ENCODE measurements at places on chromosomes 6 and 20.

DNA sequence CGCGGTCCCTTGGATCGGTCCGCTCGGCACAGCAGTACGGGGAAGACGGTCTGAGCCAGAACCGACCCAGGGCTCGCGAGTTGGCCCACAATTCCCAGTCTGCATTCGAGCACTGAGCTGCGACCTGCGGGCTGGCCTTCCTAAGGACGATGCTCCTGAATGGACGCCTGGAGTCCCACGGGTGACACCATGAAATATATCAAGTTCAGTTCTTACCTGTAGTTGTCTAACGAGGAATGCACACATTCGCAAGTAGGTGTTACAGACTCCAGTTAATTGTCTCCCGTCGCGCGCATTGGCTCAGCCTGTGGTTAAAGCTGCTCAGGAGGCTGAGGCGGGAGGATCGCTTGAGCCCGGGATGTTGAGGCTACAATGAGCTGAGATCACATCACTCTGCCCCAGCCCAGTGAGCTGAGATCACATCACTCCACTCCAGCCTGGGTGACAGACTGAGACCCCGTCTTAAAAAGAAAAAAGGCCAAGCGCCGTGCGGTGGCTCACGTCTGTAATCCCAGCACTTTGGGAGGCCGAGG is 802 bp downstream of the PEX7 start:
- DNase-seq: no peak

GRCh38 chr20:47610247-47610944 is 108.7 kb downstream of the NCOA3 start:
- DNase-seq: no peak

DNA sequence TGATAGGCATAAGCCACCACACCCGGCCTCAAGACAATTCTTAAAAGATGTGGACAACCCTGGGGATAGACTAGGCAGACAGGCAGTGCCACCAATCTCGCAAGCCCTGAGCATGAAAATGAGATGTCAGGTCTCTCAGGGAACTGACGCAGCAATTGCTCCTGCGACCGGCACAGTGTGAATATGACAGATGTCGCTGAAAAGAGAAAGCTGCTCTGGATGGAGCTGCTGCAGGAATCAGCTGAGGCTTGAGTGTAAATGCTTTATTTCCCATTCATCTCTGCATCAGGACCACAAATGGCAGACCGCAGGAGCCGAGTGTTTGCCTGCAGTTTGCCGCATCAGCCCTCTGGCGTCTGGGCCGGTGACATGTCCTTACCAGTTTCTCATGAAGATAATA is 68.4 kb downstream of the TFAP2C start:
- DNase-seq: no peak

- DNase-seq: no peak
These were observed 37.1 kb downstream of the TNFAIP3 start for GRCh38 chr6:137903933-137904821.

DNA sequence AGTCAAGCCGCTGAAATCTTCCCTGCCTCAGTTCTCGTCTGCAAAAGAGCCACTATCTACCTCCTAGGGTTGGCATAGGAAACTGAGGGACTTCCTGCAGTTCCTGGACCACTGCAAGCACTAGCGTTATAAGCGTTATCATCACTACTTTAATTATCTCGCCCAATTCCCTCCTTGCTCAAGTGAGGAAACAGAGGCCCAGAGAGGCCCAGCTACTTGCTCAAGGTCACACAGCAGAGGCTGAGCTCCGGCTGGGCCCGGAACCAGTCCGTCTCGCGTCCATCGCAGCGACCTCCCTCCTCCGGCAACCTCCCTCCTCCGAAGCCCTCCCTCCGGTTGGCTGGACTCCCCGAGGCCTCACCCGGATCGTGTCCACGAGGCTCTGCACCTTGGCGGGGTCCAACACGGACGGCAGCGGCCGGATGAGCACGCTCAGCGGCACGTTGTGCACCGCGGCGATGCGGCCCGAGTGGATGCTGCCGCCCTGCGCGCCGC is 338 bp downstream of the SRXN1 start:
- peak; percentile 64 for DNase-seq

DNA sequence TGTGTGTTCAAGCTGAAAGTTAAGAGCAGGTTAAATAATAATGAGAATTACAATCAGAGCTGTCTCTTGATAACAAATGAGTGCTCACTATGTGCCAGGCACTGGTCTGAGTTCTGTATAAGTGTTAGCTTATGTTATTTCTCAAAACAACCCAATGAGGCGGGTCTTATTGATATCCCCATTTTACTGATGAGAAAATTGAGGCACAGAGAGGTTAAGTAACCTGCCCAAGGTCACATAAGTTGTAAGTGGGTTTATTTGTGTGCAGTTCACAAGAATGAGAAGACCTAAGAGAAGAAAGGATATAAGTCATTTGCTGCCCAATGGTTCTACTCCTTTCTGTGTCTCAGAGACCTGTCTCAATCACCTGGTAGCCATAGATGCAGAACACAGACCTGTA is 34.1 kb upstream of the ARMH2 start:
- DNase-seq: no peak

- DNase-seq: no peak
These were observed 296.2 kb downstream of the NRN1 start for GRCh38 chr6:5710516-5710915.

DNA sequence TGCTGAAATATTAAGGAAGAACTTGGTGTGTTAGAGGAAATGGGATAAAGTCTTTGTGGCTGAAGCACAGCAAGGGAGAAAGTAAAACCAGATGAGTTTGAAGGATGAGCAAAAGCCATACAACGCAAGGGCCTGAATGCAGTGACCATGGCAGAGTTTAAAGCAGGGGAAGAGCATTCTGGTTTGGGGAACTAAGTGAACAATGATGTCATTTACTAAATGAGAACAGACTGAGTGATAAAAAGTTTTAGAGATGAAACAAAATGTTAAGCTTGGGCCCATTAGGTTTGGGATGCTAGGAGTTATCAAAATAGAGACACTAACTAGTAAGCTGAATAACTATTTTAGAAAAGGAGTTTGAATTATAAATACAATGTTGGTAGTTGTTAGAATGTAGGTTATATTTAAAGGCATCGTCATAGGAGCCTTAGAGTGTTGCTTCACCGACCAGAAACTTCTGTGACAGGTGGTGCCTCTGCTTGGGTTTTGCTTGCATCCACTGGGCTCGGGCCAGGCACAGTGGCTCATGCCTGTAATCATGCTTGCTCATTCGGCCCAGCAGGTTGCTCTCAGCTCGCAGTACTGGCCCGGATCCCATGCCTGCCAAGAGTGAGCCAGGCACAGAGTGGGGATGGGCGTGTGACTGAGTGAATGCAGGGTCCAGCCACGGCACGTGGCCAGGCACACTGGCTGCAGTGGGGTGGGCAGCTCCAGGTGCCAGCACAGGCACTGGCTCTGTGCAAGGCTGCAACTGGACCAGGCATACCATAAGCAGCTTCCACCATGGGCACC is 37.4 kb upstream of the OPRM1 start:
- DNase-seq: no peak

GRCh38 chr6:83511901-83512681 is at the start of gene PRSS35:
Gene PRSS35, plus strand, starts transcription at chr6:83512534. Its CDS starts 10,908 bp downstream, at chr6:83523442.
- DNase-seq: peak; percentile 79

DNA sequence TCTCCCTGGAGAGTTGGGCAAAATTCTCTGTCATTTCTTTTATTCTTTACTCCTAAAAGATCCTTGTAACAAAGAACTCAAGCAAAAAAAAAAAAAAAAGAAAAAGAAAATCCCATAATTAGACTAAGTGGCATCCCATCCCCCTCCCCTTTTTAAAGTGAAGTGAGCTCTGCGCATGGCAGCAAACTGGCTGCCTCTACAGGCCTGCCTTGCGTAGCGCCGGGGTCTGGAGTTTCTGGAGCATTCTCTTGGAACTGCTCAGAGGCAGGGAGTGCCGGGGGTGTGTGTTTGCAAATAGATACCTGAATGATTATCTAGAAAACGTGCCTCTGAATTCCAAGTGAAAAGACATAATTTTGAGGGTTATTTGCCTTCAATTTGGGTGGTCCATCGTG is 48.1 kb downstream of the FOXC1 start:
- peak; percentile 46 for DNase-seq

DNA sequence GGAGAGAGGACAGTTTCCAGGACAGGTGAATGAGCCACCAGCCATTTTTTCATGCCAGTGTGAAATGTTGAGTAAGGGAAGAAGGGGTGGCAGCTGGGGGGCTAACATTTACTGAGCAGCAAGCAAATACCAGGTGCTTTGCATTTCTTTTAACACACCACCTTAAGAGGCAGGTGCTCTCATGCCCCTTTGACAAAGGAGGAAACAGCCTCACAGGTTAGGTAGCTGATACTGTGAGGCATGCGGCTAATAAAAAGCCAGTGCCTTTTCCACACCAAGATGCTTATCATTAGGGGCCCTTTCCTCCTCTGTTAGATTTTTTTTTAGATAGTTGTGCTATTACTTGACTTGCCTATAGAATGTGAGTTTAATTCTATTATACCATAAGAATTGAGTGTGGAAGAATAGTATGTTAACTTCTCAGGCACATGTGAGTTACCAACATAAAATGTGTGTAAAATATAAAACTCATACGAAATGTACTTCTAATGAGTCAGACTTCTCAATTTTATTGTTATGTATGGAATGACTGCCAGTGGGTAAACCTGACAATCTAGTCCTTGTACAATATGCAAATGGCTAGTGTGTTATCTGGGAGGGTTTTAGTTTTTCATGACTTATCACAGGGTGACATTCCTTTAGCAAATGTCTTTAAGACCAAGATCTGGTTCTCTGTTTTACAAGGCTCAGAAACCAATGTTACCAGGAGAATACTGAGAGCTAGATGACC is 260.0 kb downstream of the TMEM242 start:
- DNase-seq: no peak

Measured in NCI-H82 (cell line).